Forelimb muscle (tissue), 1 donor: ENCODE measurements at places on chromosomes 2 and 18. TPM values are rescaled to one million over a fixed set of nuclear protein-coding genes. Genes with fewer than 3 reads are reported as not detected.

- no peak for DNase-seq
Observed at GRCh38 chr2:191740016-191740419, 62.1 kb downstream of the NABP1 start.

- peak; percentile 65 for DNase-seq
Observed at GRCh38 chr2:176999301-176999700, 213.3 kb upstream of the HNRNPA3 start.

DNA sequence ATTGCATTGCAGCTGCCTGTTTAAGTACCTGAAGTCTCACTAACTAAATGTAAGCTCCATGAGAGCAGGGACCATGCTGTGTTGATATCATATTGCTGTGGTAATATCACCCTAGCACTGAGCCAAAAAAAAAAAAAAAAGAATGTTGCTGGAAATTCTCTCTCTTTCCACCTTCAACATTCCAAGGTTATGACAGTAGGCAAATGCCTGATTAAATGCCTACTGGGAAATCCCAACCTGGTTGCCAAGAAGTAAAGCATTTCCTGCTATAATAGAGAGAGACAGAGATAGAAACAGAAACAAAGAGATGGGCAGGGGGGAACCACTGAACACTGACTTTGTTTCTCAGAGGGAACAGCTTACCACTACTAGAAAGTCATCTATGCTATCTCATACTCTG lies 1604.2 kb downstream of the LRP1B start:
- DNase-seq = no peak

GRCh38 chr2:240604291-240604938 lies 17.9 kb downstream of the CAPN10 start:
- peak; percentile 29 for DNase-seq

GRCh38 chr2:99485824-99486223 lies 4.0 kb downstream of the REV1 start:
- no peak for DNase-seq

GRCh38 chr2:172427990-172428831 lies 825 bp downstream of the ITGA6 start:
- DNase-seq = no peak

DNA sequence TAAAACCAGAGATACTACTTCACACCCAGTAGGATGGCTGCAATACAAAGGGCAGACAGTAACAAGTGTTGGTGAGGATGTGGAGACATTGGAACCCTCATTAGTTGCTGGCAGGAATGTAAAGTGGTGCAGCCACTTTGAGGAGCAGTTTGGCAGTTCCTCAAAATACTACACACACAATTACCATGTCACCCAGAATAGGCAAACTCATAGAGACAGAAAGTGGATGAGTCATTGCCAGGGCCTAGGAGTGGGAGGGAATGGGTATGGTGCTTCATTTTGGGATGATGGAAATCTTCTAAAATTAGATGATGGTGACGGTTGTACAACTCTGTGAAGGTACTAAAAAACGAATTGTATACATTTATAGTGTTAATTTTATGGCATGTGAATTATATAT lies 54.8 kb downstream of the ATP9B start:
- no peak for DNase-seq

DNA sequence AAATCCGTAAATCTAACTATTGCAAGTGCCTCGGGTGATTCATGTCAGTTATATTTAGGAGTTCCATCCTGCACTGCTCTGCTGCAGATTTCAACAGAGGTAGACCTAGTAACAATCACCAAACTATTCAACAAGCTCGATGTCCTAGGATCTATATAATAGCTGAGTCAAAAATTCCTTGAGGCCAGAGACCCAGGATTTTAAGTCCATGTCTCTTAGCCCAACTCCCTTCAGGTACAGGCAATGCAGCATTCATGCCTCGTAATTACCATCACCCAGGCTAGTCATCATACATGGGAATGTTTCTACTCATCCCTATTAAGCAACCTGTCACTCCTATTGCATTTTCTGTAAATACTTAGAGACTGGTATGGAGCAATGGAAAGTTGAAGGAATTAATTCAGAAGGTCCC lies 729 bp downstream of the TM4SF20 start:
- no peak for DNase-seq

GRCh38 chr2:172047566-172048507 lies 37.5 kb upstream of the DLX1 start:
- DNase-seq = no peak

Gene LRRTM4
- 0.58 TPM for polyA plus RNA-seq

Gene NRP2
- polyA plus RNA-seq = 11.7 TPM

Gene SPDYA
- polyA plus RNA-seq = 1.2 TPM

Gene DNER
- 2.2 TPM for polyA plus RNA-seq
